ENCODE measurements at places on chromosomes 11 and 22.

- no peaks in the 10 kb centered on the region for H3K4me1 ChIP-seq
- H3K27ac ChIP-seq, result no peak overlapping the region
- no peaks in the 10 kb centered on the region for H3K36me3 ChIP-seq
These were observed 165.4 kb downstream of the GRIK4 start for GRCh38 chr11:120676991-120677390.

DNA sequence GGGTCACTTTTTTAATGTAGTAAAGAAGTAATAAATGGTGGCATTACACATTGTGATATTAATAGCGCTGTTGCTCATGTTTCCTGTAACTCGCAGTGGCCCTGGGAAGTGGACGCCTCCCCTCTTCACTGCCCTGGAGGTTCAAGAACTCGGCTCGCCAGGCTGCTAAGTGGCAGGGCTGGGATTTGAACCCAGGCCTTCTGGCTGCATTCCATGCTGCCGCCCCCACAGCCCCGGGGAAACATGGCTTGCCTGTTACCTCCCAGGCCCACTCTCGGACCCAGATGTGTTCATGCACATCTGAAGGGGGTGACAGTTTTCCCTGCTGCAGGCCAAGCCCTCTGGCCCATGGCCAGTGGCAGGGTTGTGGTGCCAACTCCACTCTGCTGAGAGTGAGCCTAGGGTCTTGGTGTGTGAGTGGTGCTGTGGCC, 25.0 kb upstream of the MGAT3 start:
- no peak for DNase-seq
- H3K27ac ChIP-seq, result no peak overlapping the region
- H3K4me3 ChIP-seq, result no peak overlapping the region
- H3K27me3 ChIP-seq, result no peaks in the 10 kb centered on the region
- peaks cover 6% of the 10 kb centered on the region for H3K36me3 ChIP-seq

DNA sequence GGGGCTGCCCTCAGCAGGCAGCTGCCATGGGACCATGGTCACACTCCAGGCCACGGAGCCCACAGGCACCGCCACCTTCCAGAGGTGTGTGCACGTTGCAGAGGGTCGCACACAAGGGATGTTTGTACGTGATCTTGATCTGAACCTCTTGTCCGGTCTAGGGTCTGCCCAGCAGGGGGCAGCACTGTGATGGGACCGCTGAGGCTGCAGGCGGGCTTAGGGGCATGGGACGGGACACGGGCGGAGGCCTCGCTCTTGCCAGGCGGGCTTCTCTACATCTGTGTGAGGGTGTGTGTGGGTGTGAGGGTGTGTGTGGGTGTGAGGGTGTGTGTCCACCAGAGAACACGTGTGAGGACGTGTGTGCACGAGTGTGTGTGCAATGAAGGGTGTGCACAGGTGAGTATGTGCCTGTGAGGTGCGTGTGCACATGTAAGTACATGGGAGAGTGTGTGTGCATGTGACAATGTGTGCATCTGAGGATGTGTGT, 52.4 kb downstream of the CACNA1I start:
- no peak overlapping the region for H3K27ac ChIP-seq
- DNase-seq, result peak; percentile 5
- no peak overlapping the region for H3K4me3 ChIP-seq
- H3K36me3 ChIP-seq, result no peaks in the 10 kb centered on the region

DNA sequence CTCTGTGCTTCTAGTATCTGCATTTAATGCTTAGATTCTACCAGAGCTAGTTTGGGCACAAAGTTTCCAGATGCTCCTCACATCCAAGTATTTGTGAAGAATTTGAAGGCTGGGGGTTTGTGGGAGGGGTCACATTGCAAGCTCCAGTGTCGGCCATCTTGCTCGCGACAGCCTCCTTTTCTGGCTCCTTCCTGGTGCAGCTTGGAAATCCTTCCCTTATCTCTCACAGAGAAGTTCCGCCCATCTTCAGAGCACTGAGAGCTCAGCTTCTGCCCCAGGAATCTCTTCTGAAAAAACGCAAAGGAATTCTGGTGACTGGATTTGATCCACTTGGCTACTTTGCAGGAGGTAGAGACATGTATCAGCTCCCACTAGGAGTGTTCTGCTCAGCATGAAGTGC, 497.5 kb downstream of the TBC1D22A start:
- H3K27me3 ChIP-seq, result no peaks in the 10 kb centered on the region
- H3K36me3 ChIP-seq, result no peaks in the 10 kb centered on the region
- H3K4me3 ChIP-seq, result no peak overlapping the region

- no peak for DNase-seq
- H3K27me3 ChIP-seq, result no peaks in the 10 kb centered on the region
- no peaks in the 10 kb centered on the region for H3K4me1 ChIP-seq
- no peak overlapping the region for H3K4me3 ChIP-seq
These were observed 13.6 kb upstream of the ZNRF3 start for GRCh38 chr22:28869736-28870135.

GRCh38 chr22:19524170-19525115, at the start of gene CLDN5:
CLDN5 (minus strand) TSS chr22:19524410; CDS start chr22:19524255, 155 bp downstream.
- H3K4me3 ChIP-seq, result peak within 1 kb of the TSS; percentile 38
- peaks cover 2% of the 10 kb centered on the region for H3K4me1 ChIP-seq
- no peak for DNase-seq
- peaks cover 42% of the 10 kb centered on the region for H3K27me3 ChIP-seq
- no peaks in the 10 kb centered on the region for H3K36me3 ChIP-seq

DNA sequence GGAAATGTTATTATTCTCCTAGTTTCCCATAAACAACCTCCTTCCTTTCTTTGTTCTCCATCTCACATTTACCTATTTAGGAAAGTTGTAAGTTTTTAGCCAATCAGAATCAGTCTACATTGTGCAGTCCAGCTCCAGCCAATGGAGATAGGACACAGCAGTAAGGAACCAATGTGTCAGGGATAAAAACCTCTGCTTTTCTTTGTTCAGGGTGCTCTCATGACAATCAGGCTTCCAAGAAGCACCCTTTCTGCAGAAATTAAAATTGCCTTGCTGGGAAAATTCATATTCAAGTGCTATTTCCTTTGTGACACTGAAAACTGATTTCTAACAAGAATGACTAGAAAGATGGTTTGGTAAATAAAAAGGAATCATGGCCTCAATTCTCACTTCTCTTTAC, 14.6 kb downstream of the SCGB2A1 start:
- H3K36me3 ChIP-seq, result no peaks in the 10 kb centered on the region
- H3K27ac ChIP-seq, result no peak overlapping the region
- H3K27me3 ChIP-seq, result no peaks in the 10 kb centered on the region
- H3K4me3 ChIP-seq, result no peak overlapping the region
- H3K4me1 ChIP-seq, result no peaks in the 10 kb centered on the region

DNA sequence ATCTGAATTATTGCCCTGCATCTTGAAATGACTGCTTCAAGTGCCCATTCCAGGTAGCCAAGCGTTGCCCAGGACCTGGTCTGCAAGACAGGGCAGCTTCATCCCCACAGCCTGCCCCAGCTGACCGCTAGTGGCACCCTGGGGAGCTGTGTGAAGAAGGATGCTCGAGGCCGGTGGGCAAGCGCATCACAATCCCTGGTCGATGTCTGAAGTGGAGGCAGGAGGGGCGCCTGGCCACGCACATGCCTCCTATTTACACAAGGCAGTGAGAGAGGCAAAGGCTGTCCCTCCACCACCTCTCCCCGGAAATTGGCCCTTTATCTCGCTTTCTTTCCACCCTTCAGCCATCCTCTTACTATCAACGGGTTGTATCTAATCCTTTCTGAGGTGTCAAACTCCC, 28.1 kb upstream of the PHF21A start:
- no peak for DNase-seq
- no peaks in the 10 kb centered on the region for H3K36me3 ChIP-seq
- H3K27me3 ChIP-seq, result no peaks in the 10 kb centered on the region
- no peak overlapping the region for H3K4me3 ChIP-seq

- H3K4me1 ChIP-seq, result peaks cover 61% of the 10 kb centered on the region
- no peak overlapping the region for H3K4me3 ChIP-seq
- peaks cover 17% of the 10 kb centered on the region for H3K36me3 ChIP-seq
- peak overlapping the region; percentile 52 for H3K27ac ChIP-seq
- no peaks in the 10 kb centered on the region for H3K27me3 ChIP-seq
These were observed 135.1 kb downstream of the TEAD1 start for GRCh38 chr11:12809364-12809763.

GRCh38 chr11:86230921-86231434, 13.6 kb upstream of the EED start:
- no peaks in the 10 kb centered on the region for H3K36me3 ChIP-seq
- H3K27ac ChIP-seq, result peak overlapping the region; percentile 16
- peaks cover 20% of the 10 kb centered on the region for H3K4me1 ChIP-seq

GRCh38 chr11:7251836-7252682, at the start of gene SYT9:
SYT9 (plus strand) TSS chr11:7251904; CDS start chr11:7252187, 283 bp downstream.
- H3K4me1 ChIP-seq, result no peaks in the 10 kb centered on the region
- H3K27ac ChIP-seq, result no peak within 1 kb of the TSS

GRCh38 chr11:62402226-62402959, 16.4 kb upstream of the SCGB1A1 start:
- no peaks in the 10 kb centered on the region for H3K4me1 ChIP-seq
- H3K27me3 ChIP-seq, result no peaks in the 10 kb centered on the region
- H3K27ac ChIP-seq, result no peak overlapping the region
- DNase-seq, result no peak
- no peak overlapping the region for H3K4me3 ChIP-seq

Measured in keratinocyte (primary cell).